ENCODE measurements at places on chromosomes 5 and 9.

- no peak for DNase-seq
- H3K27ac ChIP-seq, result no peak overlapping the region
- no peaks in the 10 kb centered on the region for H3K36me3 ChIP-seq
- peaks cover 4% of the 10 kb centered on the region for H3K27me3 ChIP-seq
- H3K4me1 ChIP-seq, result no peaks in the 10 kb centered on the region
Observed at GRCh38 chr9:34714007-34714406, 4.1 kb upstream of the CCL21 start.

DNA sequence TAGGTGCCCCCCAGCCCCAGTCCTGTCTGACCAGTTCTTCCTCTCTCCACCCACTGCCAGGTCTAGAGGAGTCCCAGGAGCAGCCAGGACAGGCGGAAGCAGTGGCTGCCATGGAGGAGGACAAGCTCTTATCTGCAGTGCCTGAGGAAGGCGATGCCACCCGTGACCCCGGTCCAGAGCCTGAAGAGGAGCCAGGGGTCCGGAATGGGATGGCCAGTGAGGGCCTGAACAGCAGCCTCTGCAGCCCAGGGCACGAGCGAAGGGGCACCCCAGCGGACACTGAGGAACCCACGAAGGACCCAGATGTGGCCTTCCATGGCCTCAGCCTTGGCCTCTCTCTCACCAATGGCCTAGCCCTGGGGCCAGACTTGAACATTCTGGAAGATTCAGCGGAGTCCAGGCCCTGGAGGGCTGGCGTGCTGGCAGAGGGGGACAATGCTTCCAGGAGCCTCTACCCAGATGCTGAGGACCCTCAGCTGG, 13.8 kb downstream of the PSD2 start:
- no peaks in the 10 kb centered on the region for H3K4me1 ChIP-seq
- DNase-seq, result no peak

DNA sequence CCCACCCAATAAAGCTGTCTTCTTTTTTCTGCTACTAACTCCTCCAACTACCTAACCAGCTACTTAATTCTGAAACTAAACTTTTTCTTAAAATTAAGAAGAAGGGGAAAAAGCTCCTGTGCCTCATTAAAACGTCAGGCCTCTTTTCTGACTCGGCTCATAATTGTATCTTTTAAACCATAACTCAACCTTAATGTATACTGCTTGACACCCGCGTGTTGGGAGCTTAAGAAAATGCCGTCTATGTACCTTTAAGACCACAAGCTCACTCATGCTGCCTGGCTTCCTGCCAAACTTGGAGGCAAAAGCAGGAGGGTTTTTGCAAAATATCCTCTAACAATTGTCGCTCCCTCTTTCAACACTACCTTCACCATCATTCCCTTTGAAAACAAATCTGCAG, 5.0 kb downstream of the EBF1 start:
- no peaks in the 10 kb centered on the region for H3K36me3 ChIP-seq
- H3K27ac ChIP-seq, result no peak overlapping the region
- no peak overlapping the region for H3K4me3 ChIP-seq
- H3K27me3 ChIP-seq, result peaks cover 43% of the 10 kb centered on the region

- H3K36me3 ChIP-seq, result no peaks in the 10 kb centered on the region
- no peaks in the 10 kb centered on the region for H3K27me3 ChIP-seq
- no peak overlapping the region for H3K4me3 ChIP-seq
- no peaks in the 10 kb centered on the region for H3K4me1 ChIP-seq
- no peak for DNase-seq
Observed at GRCh38 chr5:124576848-124577409, 169.5 kb downstream of the ZNF608 start.

Measured in T-cell (primary cell).